ENCODE measurements at places on chromosomes 5 and 9.

DNA sequence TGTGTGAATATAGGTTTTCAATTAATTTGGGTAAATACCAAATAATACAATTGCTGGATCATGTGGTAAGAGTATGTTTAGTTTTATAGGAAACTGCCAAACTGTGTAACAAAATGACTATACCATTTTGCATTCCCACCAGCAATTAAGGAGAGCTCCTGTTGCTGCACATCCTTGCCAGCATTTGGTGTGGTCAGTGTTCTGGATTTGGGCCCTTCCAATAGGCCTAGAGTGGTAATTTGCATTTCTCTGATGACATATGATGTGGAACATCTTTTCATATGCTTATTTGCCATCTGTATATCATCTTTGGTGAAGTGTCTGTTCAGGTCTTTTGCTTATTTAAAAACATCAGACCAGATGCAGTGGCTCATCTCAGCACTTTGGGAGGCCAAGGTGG is 11.6 kb upstream of the RFK start:
- no peak for DNase-seq

DNA sequence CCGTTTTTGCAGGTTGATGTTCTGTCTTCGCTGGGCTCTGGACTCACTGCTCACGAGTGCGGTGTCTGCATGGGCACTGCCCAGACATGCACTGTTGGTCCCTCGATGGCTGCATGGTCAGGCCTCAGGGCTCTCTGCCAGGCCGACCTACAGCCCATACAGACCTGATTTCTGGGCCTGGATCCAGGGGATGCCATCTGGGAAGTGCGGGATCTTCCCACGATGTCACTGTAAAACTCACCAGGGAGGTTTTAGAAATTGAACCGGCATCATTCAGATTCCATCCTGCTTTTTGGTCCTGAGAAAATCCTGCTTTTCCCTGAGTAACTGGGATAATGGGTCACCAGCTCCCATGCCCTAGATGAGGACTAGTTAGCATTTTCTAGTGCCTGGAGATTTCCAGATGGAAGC is 9.1 kb downstream of the S1PR3 start:
- DNase-seq = no peak

DNA sequence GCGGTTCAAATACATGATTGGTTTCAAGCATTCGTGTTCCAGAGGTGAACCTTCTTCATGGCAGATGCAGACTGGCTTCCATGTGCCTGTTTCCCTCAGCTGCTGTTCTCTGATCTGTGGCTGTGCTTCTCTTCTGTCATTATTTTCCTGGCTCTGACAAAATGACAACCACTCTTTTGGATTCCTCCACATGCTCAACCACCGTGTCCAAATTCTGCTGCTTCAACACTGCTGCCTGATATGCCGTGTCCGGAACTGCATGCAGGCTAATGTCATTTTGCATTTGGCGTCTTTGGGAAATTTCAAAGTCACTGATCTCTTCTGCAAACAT is 368.7 kb upstream of the ZNF608 start:
- DNase-seq = no peak

- peak; percentile 24 for DNase-seq
Observed at GRCh38 chr5:5270958-5271785, 131.0 kb downstream of the ADAMTS16 start.

DNA sequence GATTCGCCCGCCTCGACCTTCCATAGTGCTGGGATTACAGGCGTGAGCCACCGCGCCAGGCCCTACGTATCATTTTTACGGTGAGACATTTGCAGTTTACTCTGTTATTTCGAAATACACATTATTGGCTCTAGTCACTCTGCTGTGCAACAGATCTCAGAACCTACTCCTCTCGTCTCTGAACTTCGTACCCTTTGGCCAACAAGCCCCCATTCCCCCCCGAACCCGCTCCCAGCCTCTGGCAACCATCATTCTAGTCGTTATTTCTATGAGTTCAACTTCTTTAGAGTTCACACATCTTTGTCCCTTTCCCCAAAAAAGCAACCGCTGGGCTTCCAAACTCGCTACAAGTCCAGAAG is 735 bp downstream of the PTGR1 start:
- no peak for DNase-seq

DNA sequence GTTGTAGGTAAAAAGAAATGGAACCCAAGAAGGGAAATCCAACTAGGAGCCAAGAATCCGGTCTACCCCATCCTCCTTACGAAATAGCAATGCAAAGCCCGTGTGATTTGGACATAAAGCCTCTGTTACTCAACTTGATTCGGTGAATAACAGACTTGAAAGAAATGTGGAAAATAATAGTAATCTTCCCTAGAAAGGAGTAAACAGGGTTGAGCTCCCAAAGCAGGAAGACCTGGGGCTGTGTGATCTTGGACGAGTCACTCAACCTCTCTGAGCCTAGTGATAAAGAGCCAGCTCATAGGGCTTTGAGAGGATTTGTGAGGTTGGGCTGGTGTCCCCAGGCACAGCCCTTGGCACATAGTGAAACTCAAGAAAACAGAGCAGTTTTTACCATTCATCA is 42.7 kb upstream of the IL17B start:
- no peak for DNase-seq

DNA sequence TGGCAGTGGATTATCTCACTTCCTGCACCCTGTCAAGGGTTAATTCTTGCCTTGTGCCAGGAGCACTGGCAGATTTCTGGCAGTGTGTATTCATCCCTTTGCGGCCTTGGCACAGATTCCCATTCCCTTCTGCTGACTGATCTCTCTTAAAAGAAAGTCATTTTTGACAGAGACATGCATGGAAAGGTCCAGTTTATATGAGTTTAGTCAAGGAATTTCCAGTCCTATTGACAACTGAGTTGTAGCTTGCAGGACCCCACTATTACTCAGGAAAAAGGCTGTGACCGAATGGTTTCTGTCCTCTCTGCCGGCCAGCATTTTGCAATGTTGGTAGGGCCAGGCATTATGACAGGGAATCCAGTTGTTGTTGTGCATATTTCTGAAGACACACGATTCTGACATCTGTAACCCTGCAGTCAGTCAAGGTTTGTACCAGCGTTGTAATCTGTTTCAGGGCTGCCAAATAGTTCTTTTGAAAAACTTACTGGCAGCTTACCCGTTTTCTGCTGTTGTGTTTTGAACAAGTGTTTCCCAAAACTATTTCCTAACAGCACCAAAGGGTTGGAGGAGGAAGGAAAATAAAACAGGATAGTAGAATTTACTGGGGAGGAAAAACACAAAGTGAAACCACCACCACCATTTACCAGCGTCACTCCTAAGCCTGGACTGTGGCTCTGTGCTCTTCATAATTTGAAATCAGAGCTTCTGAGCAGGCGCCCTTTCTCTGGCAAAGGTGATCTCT is 243.4 kb upstream of the KLF4 start:
- no peak for DNase-seq

DNA sequence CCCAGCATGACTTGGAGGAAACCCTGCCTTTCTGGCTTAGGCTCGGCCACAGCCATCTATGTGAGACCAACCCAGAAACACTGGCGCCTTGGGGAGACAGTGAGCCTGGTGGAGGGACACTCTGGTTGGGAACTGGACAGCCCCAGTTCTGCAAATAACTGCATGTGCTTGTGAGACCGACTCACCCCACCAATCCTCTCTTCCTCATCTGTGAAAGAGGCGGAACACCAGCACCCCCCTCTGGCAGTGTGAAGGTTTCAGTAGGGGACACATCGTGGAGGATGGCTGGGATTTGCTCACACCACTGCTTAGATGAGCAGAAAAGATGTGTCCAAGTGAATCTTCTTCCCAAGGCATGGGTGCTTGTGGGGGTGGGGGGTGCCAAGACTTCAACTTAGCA is 43.4 kb upstream of the N4BP3 start:
- no peak for DNase-seq

DNA sequence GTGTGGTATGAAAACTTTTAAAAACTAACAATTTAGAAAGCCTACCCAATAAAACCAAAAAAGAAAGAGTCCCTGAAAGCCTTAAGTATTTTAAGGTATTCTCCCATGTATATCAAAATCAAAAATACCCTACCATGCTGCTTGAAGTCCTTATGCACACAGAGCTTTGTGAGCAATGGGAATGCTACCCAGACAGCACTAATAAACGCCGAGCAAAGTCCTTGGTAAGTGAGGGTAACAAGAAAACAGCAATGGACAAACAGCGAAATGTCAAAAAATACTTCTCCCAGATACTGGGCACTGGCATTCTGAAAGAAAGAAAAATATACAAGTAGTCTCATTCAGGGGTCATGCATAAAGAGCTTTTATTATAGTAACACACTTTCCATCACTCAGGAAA is 27.4 kb downstream of the ERMP1 start:
- no peak for DNase-seq

- DNase-seq = peak; percentile 67
Observed at GRCh38 chr9:2727966-2728613, 10.8 kb downstream of the KCNV2 start.

GRCh38 chr9:115804206-115804605 is 349.4 kb upstream of the PAPPA start:
- DNase-seq = no peak

- DNase-seq = no peak
Observed at GRCh38 chr9:128393145-128393775, 22.1 kb downstream of the URM1 start.

GRCh38 chr9:136373300-136374182 is at the start of gene CARD9:
CARD9 (minus strand) TSS chr9:136373669; CDS start chr9:136372078, 1,591 bp downstream.
- DNase-seq = no peak

- DNase-seq = no peak
Observed at GRCh38 chr9:135878528-135879236, 28.7 kb downstream of the CAMSAP1 start.

DNA sequence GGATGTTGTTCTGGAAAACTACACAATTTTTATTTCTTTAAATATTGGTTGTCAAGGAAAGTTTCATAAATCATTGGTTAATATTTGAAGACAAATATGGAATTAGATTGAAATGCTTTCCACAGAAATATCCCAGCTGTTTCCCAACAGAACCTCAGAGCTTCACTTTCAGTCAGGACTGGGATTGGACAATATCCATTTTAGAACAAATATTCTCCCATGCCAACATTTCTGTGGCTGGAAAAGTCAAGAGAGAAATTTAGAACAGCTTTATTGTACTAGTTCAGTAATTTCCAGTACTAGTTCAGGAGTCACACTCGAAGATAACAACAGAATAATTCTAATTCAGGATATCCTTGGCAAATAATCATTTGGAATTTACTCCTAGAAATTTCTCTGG is 116.1 kb upstream of the TUT7 start:
- no peak for DNase-seq

DNA sequence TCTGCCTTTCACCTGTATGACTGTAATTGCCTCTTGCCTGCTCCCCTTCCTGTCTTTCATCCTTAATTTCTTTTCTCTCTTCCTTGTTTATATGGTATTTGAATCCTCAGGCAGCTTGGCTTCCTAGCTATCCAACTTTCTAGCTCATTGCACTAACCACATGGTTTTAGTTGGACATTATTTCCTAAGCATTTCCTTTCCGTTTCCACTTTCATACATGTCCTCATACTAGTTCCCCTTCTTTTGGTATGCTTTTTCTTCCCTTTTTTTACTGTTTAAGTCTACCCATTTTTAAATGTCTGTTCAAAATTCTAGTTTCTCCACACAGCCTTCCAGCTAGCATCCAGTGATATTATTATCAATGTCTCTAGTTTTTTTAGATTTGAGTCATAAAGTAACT is 6.6 kb downstream of the CWC27 start:
- no peak for DNase-seq

- no peak for DNase-seq
Observed at GRCh38 chr9:35690614-35691333, 1.0 kb upstream of the TPM2 start.

GRCh38 chr5:65769539-65769938 is 47.5 kb downstream of the NLN start:
- DNase-seq = no peak

DNA sequence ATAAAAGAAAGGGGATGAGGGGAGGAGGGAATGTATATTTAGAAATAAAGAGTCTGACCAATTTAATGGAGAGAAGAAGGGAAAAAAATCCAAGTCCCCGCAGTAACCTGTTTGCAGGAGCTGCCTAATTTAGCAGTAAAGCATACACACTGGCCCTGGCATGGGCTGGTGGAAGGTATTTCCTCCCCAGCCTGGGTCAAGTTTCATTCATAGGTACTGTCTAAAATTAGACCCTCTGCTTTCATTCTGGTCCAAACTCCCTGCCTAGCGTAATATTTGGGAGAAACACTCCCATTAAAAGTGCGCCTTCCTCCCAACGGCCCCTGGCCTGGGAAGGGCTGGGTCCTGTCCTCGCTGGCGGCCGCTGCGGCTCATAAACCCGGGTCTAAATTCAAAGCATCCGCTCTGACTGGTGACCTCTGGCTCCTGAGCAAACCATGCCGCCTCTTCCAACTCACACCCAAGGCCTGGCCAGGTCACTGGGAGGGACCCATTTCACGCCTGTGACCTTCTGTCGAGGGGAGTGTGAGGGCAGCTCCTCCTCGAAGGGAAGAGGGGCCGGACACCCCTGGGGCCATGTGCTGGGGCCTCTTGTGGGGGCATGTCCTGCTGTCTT is 123.2 kb downstream of the FGF18 start:
- no peak for DNase-seq

DNA sequence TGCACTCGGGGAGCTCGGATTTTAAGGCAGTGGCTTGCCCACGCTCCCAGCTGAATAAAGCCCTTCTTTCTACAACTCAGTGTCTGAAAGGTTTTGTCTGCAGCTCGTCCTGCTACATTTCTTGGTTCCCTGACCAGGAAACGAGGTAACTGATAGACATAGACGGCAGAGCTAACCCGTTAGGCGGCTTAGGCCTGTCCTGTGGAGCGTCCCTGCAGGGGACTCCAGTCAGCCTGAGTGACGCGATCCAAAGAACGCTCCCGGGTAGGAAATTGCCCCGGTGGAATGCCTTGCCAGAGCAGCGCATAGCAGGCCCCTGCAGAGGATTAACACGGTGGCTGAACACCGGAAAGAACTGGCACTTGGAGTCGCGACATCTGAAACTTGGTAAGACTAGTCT is 1.8 kb upstream of the SELENOP start:
- DNase-seq = no peak

GRCh38 chr5:122501089-122501435 is 189.0 kb downstream of the SNCAIP start:
- DNase-seq = no peak
